ENCODE measurements at places on chromosomes 12 and 14.

GRCh38 chr12:117738233-117738632 lies 230.6 kb downstream of the KSR2 start:
- DNase-seq = no peak

DNA sequence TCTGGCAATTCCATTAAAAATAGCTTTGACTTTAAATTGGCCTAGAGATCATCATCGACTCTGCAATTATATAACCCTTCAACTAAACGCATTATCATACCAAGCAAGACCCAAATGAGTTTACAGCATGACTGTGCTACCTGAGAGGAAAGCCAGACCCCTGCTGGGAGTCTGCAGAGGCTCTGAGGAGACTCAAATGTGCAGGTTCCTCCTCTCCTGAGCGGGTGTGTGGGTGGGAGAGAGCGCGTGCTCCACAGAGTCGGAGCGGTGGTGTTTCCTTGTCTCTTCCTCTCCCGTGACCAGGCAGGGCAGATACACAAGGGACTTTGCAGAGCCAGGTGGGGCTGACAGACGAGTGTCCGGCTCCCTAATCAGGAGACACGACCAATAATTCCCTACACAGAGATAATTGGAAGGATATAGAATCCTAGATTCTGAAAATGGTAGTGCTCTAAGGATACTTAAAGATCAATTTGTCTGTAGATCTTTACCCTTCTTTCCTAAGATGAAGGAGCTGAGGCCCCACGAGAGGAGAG lies 74.1 kb downstream of the SLC8A3 start:
- DNase-seq = no peak

DNA sequence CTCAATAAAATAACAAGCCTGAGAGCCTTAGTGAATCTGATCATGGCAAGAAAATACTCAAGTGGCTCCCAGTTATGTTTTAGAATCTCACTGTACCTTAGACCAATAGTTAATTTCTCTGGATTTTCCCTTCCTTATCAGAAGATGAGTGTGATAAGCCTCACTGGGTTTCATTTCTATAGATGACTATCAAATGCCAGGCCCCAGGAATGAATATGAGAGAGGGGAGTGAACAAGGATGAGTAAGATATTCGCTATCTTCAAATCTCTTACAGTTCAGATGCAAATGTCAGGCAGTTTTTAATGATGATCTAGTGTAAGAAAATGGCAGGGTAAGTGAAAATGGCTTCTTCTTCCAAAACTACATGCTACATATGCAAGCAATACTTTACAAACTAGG lies 26.1 kb upstream of the OR10P1 start:
- no peak for DNase-seq

DNA sequence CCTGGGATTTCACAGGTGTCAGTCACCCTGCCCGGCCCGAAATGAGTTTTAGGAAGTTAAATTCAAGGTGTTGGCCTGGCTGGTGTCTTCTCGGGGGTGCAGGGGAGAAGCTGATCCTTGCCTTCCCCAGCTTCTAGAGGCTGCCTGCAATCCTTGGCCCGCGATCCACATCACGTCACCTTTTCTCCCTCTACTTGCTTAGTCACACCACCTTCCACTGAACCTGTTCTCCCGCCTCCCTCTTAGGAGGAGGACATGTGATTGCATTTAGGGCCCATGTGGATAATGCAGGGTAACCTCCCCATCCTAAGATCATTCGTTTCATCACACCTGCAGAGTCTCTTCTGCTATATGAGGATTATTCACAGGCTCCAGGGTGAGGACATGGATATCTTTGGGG lies 25.4 kb upstream of the ATXN2 start:
- no peak for DNase-seq

- DNase-seq = no peak
Measured at GRCh38 chr14:74208642-74209041, 30.6 kb upstream of the VSX2 start.

DNA sequence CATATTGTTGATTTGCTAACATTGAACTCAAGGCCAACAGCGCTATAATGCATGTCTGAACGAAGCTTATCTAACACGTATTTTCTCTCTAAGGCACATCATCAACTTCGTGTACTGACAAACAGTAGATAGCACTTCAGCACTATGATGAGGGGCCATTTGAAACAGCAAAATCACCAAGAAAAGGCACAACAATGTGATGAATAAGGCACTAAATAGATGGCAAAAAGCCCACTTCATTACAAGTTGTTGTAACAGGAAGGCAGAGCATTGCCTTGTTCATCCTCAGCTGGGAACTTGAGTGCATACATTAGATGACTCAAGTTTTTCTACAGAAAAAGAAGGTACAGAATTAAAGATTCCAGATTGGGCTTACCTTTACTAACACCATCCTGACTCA lies 75.2 kb downstream of the LIN7A start:
- no peak for DNase-seq

- DNase-seq = no peak
Measured at GRCh38 chr12:130619385-130620001, 96.6 kb downstream of the RIMBP2 start.

Measured in adrenal gland (tissue), 19 donors.